NCI-H748 treated with DMSO at 0.1 percent for 48 hours (cell line): ENCODE measurements at places on chromosomes 12 and 14.

GRCh38 chr14:95255013-95255412, 64.7 kb downstream of the CLMN start:
- DNase-seq, result no peak

DNA sequence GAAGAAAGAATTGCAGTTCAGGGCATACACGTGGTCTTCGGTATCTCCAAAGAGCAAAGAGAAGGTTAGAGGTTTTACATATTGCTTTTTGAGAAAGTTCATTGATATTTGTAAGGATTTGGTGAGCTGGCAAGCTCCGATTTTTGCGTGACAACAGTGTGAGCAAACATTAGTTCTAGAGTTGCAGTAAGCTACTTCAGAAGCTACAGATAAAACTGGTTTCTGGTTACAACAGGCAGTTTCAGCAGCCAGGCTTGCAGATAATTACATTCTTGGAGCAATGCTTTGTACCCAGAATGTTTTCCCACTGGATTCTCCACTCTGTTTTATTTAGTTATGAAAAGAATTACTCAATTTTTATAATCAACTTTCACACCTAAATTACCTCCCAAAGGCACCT, 28.2 kb downstream of the KLRK1 start:
- no peak for DNase-seq

DNA sequence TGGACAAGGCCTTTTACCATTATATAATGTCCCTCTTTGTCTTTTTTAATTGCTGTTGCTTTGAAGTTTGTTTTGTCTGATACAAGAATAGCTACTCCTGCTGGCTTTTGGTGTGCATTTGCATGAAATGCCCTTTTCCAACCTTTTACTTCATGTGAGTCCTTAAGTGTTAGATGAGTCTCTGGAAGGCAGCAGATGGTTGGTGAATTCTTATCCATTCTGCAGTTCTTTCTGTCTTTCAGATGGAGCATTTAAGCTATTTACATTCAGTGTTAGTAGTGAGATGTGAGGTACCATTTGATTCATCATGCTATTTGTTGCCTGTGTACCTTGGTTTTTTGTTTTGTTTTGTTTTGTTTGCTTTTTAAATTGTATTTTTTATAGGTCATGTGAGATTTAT, 208.3 kb downstream of the GPHN start:
- DNase-seq, result no peak

- no peak for DNase-seq
Measured at GRCh38 chr12:120468821-120469449, 613 bp downstream of the SRSF9 start.

DNA sequence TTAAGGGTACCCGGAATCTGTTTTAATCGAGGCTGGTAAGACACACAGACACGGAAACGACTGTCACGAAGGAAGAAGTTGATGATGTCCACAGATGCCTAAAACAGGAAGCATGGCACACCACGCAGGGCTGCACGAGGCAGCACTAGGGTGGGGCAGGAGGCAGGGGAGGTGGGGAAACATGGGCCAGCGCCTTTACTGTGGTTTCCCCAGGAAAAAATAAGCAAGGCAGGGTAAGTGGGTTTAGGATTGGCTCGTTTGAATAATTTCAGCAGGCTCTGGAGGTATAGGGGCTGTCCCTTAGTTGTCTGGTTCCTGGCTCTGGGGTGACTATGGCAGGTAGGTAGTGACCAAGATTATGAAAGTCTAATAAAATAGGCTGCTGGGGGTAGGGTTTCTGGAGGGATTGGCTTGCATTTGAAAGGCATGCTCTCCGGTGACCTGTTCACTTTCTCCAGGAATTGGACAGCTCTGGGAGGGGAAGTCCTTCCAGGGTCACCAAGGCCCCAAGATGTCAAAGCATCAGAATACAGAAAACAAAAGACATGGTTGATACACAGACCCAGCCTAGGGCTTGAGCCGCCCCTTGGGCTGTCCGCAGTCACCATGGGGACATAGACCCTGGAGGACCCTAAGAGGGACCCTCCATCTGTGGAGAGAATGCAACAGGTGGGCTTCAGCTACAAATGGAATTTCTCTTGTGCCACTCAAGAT, 35.3 kb downstream of the MAP1LC3B2 start:
- no peak for DNase-seq

GRCh38 chr12:108457006-108457733, 57.9 kb upstream of the FICD start:
- peak; percentile 60 for DNase-seq

DNA sequence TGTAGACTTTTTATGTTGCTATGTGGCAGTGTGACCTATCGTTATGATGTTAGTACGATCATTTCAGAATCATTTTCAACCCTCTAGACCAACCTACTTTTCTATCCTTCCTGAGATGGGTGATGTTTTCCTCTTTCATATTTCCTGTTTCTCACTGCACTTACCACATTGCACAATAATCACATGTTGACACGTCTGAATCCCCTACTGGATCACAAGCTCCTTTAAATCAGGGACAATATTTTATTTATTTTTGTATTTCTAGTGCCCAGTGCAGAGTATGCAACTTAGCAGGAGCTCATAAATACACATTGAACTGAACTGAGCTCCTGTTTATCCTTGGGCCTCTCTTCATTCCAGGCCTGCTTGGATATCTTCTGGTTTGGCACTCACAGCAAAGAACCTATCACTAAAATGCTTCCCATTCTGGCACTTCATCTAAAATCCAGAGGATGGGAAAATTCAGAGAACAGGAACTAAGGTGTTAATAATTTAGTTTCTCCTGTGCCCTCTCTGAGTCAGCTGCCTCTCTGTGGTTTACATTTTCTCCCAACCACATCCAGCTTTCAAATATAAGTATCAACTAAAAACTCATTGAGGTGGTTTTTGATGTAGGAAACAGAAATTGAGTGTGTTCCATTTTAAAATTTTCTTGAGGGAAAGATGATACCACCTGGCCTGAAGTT, 69.4 kb upstream of the DYRK2 start:
- no peak for DNase-seq
